NCI-H1930 (cell line): ENCODE measurements at places on chromosomes 3 and 15.
A peak's percentile ranks its signal among the peaks of the same experiment; 100 is the strongest.

GRCh38 chr3:25583343-25583742 lies 81.4 kb downstream of the TOP2B start:
- DNase-seq: no peak

GRCh38 chr3:144403040-144403457 lies 431.4 kb downstream of the DIPK2A start:
- DNase-seq: no peak

GRCh38 chr15:86041399-86041798 lies 38.3 kb upstream of the AGBL1 start:
- no peak for DNase-seq

GRCh38 chr15:25947323-25948314 lies 84.5 kb upstream of the ATP10A start:
- DNase-seq: peak; percentile 8

DNA sequence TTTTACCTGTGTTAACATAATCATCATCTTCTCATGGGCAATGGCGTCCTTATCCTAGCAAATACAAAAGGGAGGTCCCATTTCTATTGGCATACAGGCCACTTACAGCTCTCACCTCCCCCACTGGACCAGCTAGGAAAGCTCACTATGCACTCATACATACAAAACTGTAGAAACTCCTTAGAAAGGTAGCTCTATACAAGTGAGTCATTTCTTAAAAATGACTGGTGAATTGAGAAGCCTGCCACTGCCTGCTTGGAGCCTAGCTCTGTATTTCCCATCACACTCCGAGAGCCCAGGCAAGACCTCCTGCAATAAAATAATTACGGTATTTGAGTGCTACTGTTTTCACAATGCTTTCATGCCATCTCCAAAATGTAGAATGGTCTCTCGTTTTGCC lies 321.8 kb downstream of the ULK4 start:
- DNase-seq: no peak

GRCh38 chr15:74245342-74245931 lies 9.3 kb downstream of the CCDC33 start:
- peak; percentile 28 for DNase-seq

DNA sequence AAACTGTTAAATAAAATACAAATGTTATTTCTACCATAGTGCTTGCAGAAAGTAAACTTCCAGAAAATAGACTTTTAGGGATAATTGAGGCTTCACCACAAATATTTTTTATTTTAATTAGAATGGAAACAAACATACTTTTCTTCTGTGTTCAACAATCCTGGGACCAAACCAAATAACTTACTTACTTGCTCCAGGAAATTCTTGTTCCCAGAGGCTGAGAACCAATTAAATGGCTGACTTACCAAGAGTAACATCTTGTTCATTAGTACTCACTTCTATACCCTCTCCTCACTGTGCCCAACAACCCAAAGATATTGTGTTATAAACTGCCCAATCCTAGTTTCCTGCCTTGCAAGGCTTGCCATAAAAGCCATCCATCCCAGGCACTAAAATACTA lies 172.2 kb upstream of the PFN2 start:
- no peak for DNase-seq

DNA sequence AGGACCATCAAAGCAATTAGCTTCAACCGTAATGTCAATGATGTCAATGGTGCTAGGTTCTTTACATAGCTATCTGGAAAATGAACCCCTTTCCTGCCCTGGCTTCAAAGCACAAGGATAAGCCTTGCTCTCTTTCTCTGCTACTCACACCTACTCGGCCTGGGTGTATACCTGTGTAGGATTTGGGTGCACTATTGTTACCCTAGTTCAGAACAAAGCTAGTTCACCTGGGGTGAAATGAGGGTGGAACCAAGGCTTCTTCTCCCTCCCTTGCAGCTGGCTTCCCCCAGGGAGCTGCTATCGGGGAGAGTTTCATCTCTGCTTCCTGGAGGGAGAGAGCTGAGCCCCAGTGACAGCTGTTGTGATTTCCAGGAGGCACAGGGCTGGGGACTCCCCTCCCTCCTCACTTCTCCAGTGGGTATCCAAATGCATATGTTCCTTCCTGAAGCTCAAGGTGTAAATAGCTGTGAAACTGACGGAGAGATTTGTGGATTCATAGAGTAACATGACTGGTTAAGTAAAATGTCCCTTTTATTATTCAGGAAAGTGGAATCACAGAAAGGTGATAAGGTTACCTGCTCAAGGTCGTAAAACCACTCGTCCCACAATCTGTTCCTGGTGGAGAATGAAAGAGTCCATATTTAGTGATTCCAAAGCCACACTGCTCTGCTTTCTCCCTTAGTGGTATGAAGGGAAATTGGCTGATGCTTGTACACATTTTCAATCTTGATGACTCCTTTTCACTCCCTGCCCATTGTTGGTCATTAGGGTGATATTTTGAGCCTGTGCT lies 11.8 kb upstream of the C3orf70 start:
- no peak for DNase-seq

- no peak for DNase-seq
These were observed 77.0 kb upstream of the PRR23C start for GRCh38 chr3:139121513-139122220.

GRCh38 chr15:68599560-68600071 lies 20.8 kb downstream of the CORO2B start:
- no peak for DNase-seq

DNA sequence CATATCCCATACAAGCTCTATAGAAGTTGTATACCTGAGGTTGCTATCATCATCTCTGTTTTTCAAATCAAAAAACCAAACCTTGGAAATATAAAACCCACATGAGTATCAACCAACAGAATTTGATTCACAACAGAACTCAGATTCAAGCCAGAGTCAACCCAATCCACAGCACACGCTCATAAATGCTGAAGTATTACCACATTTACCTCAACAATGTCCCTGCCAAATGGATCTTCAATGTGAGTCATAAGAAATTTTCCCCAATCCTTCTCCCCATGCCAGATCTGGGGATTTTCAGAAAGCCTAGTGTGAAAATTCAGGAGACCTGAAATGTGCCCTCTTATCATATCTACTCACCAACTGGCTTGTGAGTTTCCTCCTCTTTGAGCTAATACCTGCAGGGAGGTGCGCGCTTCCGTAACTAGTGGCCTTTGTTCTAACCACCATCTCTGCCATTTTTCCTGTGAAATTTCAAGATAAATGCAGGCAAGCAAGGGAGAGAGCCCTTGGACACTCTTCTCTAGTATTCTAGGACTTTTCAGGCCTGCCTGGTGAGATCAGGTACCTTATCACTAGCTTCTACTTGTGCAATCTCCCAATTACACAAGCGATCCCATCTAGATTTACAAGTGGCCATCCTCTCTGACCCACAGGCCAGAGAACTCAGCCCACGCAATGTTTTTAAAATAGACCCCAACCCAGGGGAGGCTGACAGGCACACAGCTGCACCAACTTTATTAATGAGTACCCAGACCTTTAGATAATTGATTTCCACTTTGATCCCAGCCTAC lies 1076.9 kb upstream of the CFAP20DC start:
- DNase-seq: no peak

GRCh38 chr15:95284933-95285421 lies 1045.5 kb upstream of the NR2F2 start:
- no peak for DNase-seq

DNA sequence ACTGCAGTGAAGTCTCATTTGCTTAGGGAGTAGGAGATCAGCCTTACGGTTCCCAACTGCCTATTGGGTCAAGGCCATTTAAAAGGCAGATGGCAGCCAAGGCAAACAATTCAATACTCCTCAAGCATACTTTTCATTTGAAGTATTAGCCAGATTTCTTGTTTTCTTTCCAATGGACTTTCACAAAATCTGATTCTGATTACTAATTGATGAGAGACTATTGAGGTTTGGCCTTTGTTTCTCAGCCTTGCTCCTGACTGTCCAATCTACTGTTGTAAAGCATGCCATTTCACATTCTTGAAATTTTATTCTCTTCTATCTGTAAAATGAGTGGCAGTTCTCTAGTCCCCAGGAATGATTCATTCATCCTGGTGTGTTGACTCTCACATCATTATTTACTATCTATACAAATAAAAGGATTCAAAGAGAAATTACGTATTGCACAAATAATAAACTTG lies 166.2 kb upstream of the TGFBR2 start:
- no peak for DNase-seq

DNA sequence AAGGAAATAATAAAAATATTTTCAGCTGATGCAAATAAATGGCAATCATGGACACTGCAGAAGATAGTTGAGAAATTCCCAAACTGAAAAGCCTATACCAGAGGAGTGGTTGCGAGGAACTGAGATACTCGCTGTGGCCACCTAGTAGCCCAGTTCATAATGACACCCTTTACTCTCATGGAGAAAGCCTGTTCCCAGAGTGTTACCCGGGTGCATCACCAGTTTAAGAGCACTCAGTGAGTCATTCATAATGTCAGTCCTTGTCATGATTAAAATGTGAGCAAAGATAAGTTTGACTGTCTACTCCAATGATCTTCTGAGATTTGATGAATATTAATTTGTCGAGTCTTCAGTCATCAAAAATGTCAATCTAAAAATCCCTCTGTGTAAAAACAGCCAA lies 138.4 kb upstream of the LRRC3B start:
- no peak for DNase-seq

DNA sequence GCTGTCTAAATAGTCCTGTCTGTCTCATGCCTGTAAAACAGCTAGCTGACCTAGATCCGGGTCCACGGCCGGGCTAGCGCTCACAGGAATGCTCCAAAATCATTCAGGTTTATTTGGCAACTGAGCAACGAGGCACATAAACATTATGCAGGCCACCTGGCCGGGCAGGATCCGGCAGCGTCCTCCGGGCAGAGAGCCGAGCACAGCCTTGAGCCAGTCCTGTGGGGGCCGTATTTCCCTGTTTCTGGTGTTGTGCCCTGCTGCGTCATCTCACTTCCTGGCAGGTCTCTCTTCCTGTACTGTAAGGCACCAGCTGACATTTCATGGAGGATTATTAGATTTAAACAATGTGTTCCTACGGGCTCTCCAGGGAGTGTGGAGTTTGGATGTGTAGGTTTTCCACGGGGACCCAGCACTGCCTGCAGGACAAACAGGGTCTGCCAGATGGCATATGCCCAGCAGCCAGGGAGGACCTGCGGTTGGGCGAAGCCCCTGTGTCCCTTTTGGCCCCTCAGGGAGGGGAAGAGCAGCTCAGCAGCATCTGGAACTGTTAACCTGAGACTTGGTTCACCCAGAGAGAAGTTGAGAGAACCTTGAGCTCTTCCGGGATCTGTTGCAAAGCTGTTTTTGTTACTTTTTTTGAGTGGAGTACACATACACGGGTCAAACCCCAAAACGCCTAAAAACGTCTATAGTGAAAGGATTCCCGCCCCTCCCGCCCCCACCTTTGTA lies 16.6 kb upstream of the LRRK1 start:
- DNase-seq: no peak

DNA sequence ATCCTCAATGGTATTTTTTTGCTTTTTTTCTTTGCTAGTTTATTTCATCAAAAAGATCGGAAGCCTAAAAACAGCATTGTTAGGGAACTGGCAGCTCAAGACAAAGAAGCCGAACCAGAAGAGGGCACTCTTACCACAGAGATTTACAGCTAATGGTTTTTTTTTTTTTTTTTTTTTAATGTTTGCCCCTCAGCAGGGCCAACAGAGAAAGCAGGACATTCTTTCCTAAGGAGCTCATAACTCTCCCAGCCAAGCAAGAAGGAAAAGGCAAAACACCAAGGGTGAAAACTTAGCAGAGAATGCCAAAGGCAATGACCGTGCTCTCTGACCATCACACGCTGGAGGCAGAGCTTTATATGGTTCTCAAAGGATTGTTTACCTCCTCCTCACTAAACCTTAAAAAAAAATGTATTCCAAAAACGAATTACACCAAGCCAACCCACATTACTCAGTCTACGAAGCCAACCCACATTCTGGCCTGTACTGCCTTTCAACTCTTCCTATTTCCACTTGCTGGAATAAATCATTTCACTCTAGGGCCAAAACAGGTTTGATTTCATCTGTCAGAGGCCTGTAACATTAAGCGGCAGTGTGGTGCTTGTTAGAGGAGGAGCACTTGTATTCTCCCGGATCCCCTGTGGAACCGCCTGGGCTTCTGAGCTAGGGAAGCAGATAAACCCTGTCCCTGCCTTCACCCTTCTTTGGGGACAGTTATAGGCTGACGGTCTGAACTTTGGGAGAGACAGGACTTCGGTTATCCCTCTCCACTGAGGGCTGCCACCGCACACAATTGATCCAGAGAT lies 35.6 kb upstream of the GYG1 start:
- no peak for DNase-seq

DNA sequence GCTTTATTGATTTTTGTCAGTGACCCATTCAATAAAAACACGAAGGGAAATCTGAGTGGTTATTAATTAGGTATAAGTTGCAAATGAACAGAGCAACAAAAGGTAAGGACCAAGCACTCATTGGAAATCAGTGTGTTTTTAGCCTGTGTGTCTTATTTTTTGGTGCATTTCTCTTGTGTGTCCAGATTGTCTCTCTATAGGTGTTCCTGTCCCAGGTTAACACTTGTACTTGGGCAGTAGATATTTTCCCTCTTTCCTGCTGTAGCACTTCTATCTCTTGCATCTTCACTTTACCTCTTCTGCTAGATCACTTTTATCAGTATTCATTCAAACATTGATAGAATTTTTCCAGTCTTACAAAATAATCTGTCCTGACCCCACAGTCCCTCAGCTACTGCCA lies 37.0 kb downstream of the MAPK6 start:
- no peak for DNase-seq

DNA sequence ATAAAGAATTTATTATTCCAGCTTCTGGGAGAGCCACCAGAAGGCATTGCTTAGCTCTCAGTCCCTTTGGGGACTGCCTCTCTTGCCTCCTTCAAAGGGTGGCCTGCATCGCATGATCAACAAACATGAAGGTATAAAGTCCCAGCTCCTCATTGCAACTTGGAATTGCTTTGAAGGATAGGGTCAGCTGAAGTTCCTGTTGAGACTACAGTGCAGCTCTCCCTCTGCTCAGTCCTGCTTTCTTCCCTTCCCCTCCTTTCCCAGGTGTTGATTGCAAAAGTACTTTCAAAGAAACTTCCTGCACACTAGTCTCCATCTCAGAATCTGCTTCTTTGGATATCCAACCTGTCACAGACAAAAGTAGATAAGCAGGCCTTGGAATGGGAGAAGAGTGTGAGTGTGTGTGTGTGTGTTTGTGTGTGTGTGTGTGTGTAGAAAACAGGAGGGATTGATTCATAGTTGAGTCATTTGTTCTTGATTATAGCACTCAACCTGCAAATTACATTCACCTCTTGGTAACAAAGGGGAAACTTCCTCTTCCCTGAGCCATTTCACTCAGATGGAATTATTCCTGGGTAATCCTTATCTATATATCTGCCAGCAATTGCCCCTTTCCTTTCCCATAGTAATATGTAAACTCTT lies 13.7 kb downstream of the CCR8 start:
- no peak for DNase-seq

DNA sequence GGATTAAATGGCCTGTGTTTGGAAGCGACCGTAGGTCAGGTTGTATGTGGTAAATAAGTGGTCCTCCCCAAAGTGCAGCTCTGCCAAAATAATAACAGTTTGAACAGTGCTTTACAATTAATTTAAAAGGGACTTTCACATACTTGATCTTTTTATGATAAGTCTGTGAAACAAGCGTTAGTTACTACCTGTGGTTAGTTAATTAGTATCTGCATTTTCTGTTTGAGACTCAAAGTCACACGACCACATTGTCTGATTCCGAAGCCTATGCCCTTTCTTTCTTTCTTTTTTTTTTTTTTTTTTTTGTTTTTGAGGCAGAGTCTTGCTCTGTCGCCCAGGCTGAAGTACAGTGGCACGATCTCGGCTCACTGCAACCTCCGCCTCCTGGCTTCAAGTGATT lies 45.1 kb downstream of the ATG7 start:
- no peak for DNase-seq

- DNase-seq: no peak
These were observed 60.4 kb downstream of the PLAAT1 start for GRCh38 chr3:193301433-193301832.
